IMR-90 (cell line): ENCODE measurements at places on chromosomes 7 and 10. TPM values are rescaled to one million over a fixed set of nuclear protein-coding genes. Genes with fewer than 3 reads are reported as not detected.
A peak's percentile ranks its signal among the peaks of the same experiment; 100 is the strongest.

- peak; percentile 76 for DNase-seq
- H3K36me3 ChIP-seq = no peaks in the 10 kb centered on the region
- peaks cover 3% of the 10 kb centered on the region; the same call in 1 of the 2 replicates for H3K4me1 ChIP-seq
- no peak overlapping the region for H3K27ac ChIP-seq
- H3K27me3 ChIP-seq = no peaks in the 10 kb centered on the region
- H3K4me3 ChIP-seq = no peak overlapping the region
Observed at GRCh38 chr10:34031400-34031799, 696.9 kb upstream of the NRP1 start.

- no peak overlapping the region for H3K27ac ChIP-seq
- H3K27me3 ChIP-seq = no peaks in the 10 kb centered on the region
- H3K36me3 ChIP-seq = no peaks in the 10 kb centered on the region
- H3K4me1 ChIP-seq = no peaks in the 10 kb centered on the region
- DNase-seq = no peak
Observed at GRCh38 chr7:86790383-86790782, 146.7 kb downstream of the GRM3 start.

DNA sequence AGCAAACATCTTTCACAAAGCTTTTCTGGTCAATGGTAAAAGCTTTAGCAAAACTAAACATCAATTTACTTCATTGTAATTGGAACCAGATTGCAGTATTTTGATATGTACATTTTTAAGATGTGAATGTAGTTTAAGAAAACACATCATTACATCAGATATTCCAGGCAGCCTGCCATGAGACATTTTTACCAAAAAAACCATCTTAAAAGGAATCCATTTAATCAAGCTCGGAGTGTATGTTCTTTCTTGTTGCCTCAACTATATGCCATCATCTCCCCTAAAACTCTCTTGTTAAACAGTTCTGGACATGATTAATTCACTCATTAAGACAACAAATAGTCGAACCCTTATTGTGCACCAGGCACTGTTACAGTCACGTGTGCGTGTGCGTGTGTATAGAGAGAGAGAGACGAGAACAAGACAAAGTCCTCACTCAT lies 97.5 kb downstream of the UBE2H start:
- peaks cover 12% of the 10 kb centered on the region for H3K36me3 ChIP-seq
- peak; percentile 98 for DNase-seq
- no peak overlapping the region for H3K4me3 ChIP-seq

- no peaks in the 10 kb centered on the region for H3K27me3 ChIP-seq
- no peaks in the 10 kb centered on the region for H3K36me3 ChIP-seq
- DNase-seq = no peak
- H3K27ac ChIP-seq = no peak overlapping the region
- no peaks in the 10 kb centered on the region for H3K4me1 ChIP-seq
Observed at GRCh38 chr7:52639126-52639525, 396.3 kb upstream of the POM121L12 start.

DNA sequence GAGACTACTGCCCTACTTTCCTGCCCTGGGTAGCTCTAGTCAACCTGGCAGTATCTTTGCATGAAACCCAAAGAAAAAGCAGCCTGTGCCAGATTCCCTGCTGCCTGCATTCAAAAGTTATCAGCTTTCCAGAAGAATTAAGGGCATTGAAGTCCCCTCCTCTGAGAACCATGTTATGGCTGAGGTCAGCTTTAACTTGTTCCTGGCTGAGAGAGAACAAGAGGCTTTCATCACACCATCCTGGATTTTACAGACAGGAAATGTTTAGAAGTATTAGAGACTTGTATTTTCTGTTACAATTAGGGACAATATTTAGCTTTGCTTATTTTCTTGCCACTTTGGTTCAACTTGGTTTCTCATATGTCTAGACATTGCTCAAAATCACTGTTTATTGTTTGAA lies 238.8 kb downstream of the ARL4A start:
- H3K4me3 ChIP-seq = no peak overlapping the region
- no peak for DNase-seq
- H3K4me1 ChIP-seq = no peaks in the 10 kb centered on the region
- H3K27me3 ChIP-seq = no peaks in the 10 kb centered on the region

DNA sequence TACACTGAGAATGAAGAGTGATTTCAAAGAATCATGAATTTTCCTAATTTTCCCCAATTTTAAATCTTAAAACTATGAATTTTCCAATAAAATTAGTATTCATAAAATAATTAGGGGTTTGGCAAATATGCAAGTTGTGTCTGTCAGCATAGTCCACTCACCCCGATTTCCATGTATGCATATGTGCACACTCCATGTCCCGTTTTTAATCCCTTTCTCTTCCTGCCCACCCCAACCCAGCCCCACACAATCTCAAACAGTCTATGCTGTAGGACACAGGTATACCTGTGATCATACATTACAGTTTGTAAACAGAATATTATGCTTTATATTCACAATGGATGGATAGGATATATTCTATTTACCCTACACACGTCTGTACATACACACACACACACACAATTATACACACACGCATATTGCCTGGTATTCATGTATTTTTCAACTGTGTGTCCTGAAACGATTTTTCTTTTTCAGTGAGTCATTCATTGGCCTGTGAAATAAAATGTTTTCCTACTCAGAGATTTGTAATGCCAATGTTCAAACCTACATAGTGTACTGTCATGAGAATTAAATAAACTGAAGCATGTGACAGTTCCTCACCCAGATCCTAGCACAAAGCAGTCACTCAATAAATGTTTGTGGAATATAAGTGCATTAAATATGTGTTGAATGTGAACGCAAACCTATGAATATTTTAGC lies 144.3 kb downstream of the PDE1C start:
- H3K27ac ChIP-seq = no peak overlapping the region
- no peaks in the 10 kb centered on the region for H3K27me3 ChIP-seq
- DNase-seq = no peak
- no peaks in the 10 kb centered on the region for H3K4me1 ChIP-seq
- no peak overlapping the region for H3K4me3 ChIP-seq

GRCh38 chr7:107833684-107834106 lies 30.7 kb upstream of the SLC26A3 start:
- H3K4me3 ChIP-seq = no peak overlapping the region
- H3K4me1 ChIP-seq = no peaks in the 10 kb centered on the region
- DNase-seq = no peak
- H3K27me3 ChIP-seq = peaks cover 26% of the 10 kb centered on the region

Gene CD36
- total RNA-seq = 0.54 and 0.56 TPM in 2 replicates

Gene PLEKHS1
- total RNA-seq = not detected in 2 replicates

Gene CLEC5A
- total RNA-seq = not detected in 2 replicates

Gene PLXNA4
- total RNA-seq = under 0.01 TPM in 2 replicates

Gene MRC1
- not detected in 2 replicates for total RNA-seq
